Posterior cingulate gyrus (tissue), 11 donors: ENCODE measurements at places on chromosomes 7 and 10.

DNA sequence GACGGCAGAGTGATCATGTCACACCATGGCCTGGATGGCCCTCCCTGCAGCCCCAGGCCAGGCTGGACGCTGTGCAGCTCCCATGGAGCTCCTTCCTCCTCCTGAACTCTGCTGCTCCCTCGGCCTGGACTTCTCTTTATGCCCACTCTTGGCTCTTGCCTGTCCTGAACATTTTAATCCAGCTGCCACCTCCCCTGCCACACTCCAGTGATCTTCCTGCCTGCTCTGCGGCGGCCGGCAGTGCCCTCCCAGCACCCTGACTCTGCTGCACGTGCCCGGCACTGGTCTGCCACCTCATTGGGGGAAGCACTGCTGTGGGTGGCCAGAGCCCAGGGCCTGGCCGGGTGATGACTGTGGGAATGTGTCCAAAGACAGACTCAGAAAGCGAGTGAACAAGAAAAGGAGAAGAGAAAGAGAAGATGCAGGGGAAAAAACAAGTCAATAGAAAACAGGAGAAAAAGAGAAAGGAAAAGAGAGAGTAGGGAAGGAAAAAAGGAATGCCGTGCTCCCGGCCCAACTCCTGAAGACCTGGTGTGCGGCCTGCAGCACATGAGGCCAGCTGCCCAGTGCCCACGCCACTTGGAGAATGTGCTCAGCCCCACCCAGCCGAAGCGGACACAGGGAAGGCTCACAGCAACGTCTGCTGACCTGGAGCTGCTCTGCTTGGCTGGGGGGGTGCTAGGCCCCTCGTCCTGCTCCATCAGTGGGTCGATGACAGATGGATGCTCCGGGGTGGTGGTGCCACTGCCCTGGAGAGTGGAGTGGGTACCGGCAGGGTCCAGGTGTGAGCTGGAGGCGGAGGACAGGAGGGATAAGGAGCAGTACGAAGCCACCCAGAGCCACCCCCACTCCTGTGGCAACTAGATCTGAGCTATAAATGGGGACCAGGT is 115.9 kb downstream of the DLG5 start:
- DNase-seq, result no peak

- DNase-seq, result no peak
Observed at GRCh38 chr10:112711366-112711765, 238.7 kb upstream of the TCF7L2 start.

DNA sequence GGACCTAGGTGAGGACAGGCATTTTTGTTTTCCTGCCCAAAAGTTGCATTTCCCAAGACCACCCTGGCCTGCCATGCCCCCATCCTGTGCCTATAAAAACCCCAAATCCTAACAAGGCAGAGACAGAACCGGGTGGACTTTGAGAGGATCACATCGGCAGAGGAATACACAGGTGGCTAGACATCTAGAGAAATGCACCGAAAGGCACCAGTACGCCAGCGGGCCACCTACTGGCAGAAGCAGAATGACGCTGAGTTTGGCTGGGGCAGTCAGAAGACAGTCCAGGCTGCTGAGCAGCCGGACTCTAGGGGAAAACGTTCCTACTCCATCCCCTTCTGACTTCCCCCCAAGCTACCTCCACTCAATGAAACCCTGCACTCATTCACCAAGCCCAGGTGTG is 2.8 kb downstream of the AKR1C4 start:
- no peak for DNase-seq

GRCh38 chr7:117564080-117564479 is 84.3 kb downstream of the CFTR start:
- DNase-seq, result no peak

DNA sequence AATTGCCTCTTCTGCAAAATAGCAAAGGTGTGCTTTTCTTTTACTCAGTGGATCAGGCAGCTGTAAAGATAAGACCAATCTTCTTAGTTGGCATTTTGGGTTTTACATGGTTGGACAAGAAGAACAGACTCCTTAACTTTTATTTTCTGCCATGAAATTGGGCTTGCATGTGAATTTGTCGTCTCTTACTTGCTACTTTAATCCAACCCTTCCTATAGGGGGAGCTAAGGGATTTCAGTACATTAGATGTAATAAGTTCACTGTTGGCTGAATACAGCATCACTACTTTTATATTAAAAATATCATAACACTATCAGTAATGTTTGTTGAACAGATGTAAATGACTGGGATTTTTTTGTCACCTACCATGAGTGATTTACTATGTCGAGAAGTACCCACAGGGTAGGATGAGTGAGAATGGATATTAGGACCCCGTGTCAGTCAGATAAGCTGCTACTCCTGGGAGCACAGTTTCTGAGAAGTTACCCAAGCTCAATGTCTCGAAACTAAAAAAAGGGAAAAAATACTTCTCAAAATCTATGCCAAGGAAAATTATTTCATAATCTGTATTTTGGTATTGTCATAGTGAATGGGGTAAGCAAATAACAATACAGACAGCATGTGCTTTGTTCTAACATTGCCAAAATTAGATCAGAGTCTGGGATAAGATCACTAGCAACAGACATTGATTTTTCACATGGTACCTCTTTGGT is 127.4 kb upstream of the AGR3 start:
- DNase-seq, result no peak

DNA sequence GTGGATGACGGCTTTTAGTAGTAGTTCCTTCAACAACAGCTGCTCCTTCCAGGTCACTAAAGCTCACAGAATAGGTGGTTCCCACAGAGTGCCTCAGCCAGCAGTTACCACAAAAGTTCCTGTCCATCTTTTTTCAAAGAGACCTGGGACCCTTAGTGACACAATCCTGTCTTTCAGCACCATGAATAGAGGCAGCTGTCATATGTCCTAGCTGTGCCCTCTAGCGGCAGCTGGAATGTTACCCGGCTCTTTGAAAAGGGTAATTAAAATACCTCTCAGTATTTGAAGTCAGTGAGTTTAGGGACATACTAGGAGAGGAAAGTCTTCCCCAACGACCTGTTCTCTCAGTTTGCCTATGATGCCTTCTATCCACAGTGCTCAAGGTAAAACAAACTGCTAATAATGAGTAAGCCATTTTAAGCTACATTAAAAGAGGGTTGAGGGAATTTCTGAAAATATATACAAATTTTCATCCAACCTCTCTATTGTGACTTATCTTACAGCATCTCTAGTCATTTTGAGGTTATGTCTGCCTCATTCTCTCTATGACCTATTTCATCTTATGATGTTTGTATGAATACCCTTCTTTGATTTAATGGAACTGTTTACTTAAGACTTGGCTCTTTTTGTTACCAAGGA is 290.8 kb downstream of the NXPH1 start:
- DNase-seq, result peak; percentile 54

GRCh38 chr10:124283215-124283948 is 135.3 kb downstream of the OAT start:
- no peak for DNase-seq

DNA sequence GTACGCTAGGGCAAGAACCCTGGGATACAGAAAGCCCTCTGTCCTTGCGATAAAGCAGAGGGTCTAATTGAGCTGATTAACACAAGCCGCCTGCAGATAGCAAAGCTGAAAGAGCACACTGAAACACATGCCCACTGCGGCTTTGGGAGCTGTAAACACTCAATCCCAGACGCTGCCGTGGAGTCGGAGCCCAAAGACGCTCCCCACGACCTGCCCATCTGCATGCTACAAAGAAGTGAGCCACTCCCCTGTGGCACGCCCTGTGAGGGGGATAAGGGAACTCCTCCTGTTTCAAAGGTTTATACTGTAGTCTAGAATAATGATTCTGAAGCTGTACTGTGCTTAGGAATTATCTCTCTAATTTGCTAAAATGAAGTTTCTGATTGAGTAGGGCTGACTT is 985.6 kb upstream of the GHITM start:
- DNase-seq, result no peak

GRCh38 chr7:115549910-115550309 is 480.7 kb downstream of the TFEC start:
- DNase-seq, result no peak
